Activated gamma-delta T cell treated with anti-CD3 and anti-CD28 coated beads, Interleukin-2, amount 50 U/mL, for 16 hours (primary cell): ENCODE measurements at places on chromosomes 2 and 18.

DNA sequence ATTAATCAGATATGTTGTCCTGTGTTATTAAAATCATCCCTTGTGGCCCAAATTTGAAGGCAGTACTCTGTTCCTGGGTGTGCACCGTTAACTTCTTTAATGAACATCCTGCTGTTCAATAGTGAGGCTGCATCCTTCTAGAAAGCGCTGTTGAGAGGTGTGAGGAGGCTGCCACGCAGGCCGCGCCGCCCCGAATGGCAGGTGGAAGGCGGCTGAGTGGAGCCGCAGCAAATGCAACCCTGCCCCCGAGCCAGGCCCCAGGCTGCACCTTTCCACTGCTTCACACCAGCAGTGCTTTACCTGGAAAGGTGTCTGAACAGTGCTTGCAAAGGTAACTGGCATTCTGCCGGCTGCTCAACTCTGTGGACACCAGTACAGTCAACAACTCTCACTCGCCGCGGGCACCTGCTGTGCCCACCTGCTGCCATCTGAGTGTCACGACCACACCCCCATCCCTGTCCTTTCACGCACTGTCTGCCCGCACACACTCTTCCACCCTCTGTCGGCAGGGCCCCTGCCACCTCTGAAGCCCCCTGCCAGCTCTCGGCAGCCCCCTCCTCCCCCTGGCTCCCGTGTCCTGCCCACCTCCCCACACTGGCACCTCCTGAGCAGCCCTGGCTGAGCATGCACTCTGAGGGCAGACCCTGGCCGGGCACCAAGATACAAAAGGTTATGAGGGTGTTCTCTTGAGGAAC is 70.9 kb downstream of the ODC1 start:
- no peak for DNase-seq

DNA sequence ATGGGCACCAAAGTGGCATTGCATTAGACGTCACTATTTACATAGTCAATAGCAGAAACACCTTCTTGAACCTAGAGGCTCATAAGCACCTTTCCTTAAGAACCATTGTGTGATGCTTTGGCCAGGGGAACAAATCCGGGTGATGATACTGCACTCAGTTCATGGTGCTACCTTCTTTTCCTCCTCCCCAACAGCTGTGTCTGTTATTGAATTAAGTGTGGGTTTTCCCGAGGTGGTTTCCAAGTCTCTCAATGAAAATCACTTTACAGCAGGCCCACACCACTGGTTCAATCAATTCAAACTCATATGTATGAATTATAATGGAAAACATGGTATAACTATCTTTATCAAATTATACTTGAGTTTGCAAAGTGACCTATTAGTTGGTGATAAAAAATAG is 9.3 kb upstream of the EFEMP1 start:
- no peak for DNase-seq

DNA sequence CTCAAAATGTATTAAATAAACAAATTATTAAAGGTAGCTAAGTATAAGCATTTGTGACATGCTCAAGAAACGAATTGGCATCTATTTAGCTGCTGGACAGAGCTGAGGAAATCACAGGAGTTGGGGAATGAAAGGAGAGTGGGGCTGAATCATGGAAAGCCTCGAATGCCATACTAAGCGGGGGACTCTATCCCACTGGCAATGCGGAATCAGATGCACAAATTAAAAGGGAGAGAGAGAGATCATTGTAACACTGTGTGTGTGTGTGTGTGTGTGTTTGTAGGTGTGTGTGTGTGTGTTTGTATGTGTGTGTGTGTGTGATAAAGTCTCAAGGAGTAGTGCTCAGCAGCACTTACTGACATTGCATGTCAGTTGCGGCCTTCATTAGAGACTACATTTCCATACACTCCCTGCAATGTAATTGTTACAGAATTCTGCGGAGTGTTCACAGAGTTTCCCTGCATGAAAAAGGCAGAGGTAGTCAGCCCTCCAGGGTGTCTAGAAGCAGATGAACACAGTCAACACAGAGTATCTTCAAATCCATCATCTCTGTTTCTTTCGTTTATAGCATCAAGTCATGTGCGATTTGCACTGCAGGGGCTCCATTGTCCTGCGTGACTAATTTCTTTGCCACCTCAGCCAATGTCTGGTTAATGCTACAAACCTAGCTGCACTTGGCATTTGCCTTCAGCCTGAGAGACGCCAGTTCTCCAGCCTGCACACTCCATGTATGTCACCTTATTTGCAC is 111.7 kb upstream of the CYRIA start:
- no peak for DNase-seq

- no peak for DNase-seq
These were observed 47.6 kb downstream of the MAPK4 start for GRCh38 chr18:50607378-50607926.

DNA sequence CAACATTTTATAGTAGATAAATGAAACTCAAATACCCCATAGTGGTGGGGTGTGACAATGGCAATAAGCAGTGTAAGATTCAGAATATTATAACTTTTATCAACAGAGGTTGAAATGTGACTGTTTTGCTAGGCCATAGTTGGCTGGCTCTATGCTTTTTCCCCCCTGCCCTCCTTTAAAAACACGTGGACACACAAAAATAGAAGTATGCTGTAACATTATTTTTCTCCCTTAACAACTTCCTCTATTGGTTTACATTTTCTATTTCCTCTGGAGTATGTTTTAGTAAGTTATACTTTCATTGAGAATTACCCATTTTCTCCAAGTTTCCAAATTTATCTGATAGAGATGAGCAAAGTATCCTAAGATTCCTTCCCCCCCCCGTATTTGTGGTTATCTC is 31.1 kb downstream of the NDUFAF7 start:
- DNase-seq: no peak

DNA sequence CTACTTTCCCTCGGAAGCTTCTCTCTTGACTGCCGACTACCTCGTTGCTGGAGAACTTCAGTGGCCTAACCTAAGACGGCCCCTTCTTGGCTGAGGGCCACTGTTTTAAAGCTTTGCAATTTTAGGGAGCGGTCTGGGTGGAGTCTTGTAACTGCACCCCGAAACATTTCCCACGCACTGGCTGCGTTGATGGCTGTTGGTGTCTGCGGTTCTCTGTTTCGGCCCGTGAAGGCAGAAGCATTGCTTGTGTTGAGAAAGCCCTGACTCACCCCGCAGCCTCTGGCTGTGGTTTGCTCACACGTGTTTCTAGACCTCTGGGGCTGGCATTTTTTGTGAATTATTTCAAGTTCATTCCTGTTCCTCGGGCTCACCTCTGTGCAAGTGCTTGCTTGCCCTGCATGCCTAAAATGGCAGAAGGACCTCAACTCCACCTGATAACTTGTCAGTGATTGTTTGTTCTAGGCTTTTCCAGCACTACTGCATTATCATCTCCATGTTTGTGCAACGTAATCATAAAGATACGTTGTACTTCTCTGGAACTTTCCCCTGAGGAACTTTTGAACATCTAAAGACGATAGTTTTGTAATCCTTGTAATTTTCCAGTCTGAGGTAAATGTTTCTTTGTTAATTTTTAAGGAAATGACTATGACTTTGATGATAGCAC is 94.2 kb upstream of the DLX2 start:
- DNase-seq: no peak

- DNase-seq: peak; percentile 25
These were observed 646 bp downstream of the PHLPP1 start for GRCh38 chr18:62715759-62716615.

GRCh38 chr18:3395466-3395865 is 54.5 kb upstream of the TGIF1 start:
- no peak for DNase-seq

DNA sequence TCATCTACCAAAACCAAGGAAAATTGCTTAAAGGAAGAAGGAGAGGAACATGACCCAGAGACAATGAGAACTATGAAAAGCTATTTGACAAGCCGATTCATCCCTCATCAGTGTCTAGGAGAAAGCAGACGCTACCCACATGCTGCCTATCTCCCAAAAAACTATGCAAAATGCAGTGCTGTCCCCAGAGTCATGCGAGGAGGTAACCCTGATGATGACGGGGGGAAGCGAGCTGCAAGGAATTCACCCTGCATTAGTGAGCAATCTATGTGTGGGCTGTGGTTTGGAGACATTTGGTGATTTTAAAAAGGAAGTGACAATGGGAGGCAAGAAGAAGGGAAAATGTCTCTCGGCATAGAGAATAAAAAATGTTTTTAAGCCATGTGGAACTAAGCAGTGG is 472.7 kb downstream of the CMPK2 start:
- DNase-seq: no peak

DNA sequence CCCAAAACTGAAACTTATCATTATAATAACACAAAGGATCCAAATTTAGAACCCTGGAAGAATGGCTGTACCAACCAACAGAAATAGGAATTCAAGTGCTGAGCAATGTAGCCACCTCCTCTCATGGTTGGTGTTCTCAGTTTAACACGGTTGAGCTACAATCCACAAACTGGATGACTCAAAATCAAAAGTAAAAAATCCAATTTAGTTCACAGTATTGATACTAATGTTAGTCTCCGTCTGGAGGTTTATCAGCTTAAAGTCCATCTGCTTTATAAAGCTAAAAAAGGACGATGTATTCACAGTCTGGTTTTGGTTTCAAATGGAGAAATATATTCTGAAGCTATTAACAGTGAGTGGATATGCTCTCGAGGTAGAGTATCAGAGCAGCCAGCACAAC is 40.5 kb downstream of the CNTNAP5 start:
- DNase-seq: no peak

DNA sequence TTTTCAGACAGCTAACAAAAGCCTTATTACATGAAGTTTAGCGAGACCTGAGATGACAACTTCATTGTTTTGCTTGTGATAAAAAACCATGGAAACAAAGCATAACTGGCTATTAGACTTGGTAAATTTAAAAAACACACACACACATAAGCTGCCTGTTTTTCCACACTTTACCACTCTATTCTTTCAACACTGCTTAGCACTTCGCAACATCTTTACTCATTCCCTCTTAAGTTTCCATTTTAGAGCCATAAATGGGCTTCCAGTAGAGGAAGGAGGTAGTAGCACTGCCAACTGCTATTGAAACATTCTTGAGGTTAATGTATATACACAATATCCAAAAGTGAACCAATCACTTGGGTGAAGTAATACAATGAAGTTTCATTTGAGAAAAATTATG is 54.1 kb downstream of the BAZ2B start:
- no peak for DNase-seq

DNA sequence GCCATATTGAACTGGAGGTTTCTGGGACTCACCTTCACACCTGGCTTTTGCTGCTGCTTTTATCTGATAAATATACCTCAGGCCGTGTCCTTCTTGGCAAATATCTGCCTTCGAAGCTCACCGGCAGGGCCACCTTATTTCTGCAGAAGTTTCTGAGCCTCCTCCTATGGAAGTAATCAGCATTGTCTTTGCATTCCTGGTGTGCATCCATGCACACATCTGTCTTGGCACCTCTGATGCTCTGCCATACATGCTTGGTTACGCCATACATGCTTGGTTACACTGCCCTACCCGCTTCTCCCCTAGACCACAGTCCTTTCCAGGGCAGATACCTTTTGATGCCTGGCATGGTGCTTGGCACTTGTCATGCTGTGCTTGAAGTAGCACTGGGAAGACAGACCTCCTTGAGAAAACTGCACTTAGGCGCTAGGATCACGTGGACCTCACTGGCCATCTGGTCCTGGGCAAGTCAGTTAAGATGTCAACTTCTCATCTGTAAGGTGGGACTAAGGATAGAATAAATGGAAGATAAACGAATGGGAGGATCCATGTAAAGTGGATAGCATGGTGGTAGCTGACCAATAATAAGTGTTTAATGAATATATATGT is 66.8 kb downstream of the ZNF236 start:
- no peak for DNase-seq

DNA sequence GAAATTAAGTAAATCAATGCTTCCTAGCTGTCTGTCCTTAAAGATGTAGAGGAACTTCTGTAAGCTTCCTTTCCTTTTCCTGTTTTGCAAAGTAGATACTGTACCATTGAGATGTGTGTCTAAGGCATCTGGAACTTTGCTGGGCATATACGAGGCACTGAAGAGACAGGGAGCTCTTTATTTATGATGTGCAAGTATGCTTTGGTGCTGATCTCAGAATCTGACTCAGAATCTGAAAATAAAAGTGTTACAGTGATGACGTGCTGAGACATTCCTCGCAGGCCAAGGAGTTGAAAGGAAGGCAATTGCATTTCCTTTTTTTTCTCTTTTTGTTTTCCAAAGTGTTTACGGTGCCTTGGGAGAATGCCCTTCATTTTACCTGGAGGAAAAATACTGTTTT is 230.9 kb upstream of the RGPD4 start:
- no peak for DNase-seq

GRCh38 chr2:39059366-39059952 is 61.4 kb downstream of the SOS1 start:
- no peak for DNase-seq

GRCh38 chr2:48771241-48772014 is 15.9 kb upstream of the LHCGR start:
- no peak for DNase-seq
